RPMI7951 (cell line): ENCODE measurements at places on chromosomes 4 and X.
A peak's percentile ranks its signal among the peaks of the same experiment; 100 is the strongest.

DNA sequence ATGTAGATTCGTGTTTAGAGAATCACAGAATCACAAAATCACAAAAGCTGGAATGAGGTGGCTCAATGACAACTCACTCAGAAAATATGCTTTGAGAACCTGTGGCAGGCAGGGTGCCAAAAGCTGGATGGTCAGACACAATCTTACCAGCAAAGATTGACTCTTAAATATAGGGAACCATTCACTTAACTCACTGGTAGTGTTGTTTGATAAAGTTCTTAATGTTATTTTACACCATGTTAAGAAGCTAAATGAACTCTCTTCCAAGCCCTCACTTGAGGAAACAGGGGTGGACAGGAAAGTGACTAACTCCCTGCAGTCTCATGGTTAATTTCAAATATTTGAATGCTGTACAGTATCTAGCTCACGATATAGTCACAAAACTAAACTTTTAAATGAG lies 5.7 kb upstream of the SCOC start:
- DNase-seq, result peak; percentile 32

- DNase-seq, result no peak
Observed at GRCh38 chr4:48343035-48343434, 1.7 kb downstream of the SLAIN2 start.

DNA sequence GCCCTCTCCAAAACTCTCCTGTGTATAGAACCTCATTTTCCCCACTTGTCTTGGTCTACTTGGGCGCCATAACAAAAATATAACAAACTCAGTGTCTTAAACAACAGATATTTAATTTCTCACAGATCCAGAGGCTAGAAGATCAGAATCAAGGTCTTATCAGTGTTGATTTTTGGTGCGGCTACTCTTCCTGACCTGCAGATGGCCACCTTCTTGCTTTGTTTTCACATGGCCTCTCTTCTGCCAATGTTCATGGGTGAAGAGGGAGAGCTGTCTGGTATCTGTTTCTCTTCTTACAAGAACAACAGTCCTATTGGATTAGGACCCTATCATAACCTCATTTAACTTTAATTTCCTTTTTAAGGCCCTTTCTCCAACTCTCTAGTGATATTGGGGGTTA lies 177.3 kb downstream of the PABPC4L start:
- DNase-seq, result no peak

DNA sequence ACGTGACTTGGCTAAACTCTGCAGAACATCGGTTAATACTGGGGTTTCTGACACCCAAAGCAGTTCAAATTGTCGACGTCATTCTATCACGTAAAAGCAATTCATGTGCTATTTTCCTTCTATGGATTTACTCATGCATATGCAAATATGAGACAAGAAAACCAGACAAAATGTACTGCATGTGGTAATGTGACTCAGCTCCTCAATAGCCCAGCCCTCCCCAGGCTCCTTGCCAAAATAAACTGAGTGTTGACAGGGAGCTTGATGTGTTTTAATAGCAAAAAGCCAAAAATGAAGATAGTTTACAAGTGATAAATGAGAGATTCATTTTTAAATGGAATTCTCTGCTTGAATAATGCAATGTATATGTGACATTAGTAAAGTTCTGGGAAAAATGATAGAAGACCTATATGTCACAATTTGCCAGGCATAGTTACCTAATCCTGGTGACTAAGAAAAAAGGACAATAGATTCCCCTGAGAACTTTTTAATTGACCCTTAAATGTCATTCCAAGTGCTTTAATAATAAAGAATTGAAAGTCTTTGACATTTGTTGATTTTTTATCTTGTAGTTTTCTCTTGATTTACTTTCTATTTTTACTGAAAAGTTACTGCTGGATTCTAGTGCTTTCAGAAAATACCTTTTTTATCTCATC lies 1700.6 kb upstream of the TENM3 start:
- peak; percentile 18 for DNase-seq

- no peak for DNase-seq
Observed at GRCh38 chr4:10267066-10267465, 150.5 kb upstream of the WDR1 start.

DNA sequence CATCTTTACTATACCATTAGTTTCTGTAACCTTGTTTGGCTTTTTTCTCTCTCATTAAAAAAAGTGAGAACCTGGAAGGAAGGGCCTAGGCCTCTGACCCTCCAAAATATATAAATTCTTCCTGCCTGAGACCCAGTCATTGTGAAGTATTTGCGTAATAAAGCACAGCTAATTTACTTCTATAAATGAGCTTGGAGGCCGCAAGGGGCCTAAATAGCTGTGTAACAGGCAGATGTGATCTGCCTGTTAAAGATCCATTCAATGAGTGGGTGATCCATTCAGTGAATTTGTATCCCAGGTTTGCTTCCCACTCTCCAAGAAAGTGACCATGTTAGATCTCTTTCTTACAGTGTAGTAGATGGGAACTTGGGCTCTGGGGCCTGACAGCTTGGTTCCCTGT lies 595 bp upstream of the PYURF start:
- no peak for DNase-seq

DNA sequence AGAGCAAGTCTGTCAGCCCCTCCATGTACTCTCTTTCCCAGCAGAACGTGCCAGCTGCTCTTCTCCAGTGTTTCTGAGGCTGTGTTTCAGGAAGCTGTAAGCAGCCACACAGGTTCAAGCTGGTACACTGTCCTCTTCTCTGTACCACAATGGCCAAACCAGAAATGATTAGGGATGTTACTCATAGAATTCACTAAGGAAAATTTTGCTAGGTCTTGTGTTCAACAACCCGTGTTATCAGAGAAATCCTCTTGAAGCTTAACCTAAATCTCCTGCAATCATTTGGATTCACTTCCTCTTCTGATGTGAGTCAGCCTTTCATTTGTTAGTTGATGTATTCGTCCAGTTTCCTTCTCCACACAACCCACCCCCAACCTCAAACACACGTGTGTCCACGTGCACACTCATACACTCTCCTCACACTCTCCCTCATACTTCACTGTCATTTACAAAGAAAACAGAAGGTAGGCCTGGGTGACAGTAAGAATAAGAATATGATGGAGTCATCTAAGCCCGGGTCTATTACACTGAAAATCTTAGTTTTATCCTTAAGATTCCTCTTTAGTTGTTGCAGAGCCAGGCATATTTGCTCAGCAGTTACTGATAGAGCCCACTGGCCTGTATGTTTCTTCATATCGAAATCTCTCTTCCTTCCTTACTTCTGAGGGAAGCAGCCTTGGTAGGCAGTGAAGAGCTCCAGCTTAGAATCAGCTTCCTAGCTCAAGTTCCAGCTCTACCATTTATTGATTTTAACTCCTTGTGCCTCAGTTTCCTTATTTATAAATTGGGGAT lies 63.4 kb downstream of the DCUN1D4 start:
- DNase-seq, result no peak

GRCh38 chrX:67665583-67665982 lies 121.8 kb downstream of the AR start:
- peak; percentile 13 for DNase-seq

DNA sequence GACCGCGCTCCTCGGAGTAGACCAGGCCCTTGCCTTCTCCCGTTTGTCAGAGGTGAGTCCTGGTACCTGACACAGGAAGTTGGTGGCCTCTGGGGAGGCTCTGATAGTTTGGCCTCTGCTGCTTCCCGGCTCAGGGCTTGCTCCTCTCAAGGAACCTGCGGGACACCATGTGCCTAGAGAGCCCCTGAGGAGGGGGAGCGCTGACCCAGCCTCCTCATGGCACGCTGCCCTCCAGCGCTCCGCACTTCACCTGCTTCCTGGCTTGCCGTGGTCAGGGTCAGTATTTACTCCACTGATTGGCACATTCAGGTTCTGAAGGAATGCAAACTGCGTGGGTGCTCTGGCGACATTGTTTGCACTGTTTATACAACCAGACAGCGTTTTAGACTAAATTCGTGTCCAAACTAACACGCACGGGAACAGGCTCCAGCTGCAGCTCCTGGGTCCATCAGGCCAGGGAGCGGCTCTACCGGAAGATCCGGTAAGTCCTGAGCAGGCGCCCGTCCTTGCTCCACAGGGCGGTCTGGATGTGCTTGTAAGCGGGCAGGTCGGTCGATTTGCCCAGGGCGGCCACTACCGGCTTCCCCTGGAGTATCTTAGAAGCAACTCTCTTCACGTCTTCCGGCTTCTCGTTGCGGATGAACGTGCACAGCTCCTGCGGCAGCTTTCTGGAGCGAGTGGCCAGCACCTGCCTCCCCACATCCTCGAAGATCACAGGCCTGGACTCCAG lies 121.6 kb upstream of the GRID2 start:
- DNase-seq, result no peak

DNA sequence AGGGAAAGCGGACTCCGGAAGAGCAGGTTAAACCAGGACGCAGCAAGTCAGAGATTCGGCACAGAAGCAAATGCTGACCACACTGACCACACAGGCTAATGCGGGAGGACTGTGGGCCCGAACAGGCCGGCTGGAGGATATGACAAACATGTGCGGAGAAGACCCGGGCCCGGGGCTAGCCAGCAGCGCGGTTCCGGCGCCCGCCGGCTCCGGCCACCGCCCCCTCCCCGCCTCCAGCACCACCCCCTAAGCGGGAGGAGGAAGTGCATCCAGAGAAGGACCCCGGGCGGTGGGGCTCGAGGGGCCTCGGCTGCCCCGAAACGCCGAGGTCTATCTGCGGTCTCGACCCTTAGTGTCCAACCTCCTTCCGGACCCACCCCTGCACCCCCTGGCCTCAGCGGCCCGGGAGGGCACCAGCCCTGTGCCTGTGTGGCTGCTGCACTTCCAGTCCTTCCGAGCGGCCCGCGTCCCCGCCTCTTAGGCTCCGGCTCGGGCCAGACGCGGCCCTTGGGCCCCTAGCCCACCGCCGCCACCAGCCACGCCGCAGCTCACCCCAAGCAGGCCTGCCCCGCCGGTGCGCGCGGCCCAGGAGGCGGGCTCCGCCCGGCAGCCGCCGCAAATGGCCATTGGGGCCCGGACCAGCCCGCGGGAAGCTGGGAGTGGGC lies 2.1 kb downstream of the ELOVL6 start:
- DNase-seq, result peak; percentile 50

DNA sequence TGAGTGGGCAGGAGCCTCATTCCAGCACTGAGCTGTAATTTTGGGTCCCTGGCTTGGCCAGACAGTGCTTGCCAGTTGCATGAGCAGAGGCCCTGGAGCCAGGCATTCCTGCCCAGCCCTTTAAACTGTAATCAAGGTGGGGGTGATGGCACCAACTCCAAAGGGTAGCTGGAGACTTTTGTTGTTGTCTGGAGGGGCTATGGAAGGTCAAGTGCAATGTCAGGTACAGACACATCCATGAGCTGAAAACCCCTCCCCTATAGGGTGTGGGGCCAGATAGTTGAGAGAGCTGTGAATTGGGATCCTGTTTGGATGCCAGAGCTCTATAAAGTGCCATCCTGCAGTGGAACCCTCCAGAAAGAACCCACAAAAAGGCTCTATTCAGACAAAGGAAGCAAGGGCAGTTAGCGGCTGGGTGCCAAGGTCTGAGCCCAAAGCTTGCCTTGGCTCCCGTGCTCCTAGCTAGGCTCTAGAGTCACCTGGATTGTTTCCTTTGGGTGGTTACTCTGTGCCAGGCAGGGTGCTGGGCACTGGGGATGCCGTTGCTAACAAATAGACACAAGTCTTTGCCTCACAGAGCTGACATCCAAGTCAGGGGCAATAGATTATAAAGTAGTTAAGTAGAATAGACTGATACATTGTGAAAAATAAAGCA lies 163.0 kb downstream of the EFNB1 start:
- DNase-seq, result no peak

DNA sequence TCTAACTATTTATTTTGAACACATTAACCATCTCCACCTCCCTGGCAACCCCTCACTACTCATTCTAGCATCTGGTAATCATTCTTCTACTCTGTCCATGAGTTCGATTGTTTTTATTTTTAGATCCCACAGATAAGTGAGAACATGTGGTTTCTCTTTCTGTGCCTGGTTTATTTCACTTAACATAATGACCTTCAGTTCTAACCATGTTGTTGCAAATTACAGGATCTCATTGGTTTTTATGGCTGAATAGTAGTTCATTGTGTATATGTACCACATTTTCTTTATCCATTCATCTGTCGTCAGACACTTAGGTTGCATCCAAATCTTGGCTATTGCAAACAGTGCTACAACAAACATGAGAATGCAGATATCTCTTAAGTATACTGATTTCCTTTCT lies 33.4 kb upstream of the FAM47B start:
- DNase-seq, result peak; percentile 41

- DNase-seq, result peak; percentile 87
Observed at GRCh38 chr4:23945451-23946017, 55.7 kb upstream of the PPARGC1A start.

DNA sequence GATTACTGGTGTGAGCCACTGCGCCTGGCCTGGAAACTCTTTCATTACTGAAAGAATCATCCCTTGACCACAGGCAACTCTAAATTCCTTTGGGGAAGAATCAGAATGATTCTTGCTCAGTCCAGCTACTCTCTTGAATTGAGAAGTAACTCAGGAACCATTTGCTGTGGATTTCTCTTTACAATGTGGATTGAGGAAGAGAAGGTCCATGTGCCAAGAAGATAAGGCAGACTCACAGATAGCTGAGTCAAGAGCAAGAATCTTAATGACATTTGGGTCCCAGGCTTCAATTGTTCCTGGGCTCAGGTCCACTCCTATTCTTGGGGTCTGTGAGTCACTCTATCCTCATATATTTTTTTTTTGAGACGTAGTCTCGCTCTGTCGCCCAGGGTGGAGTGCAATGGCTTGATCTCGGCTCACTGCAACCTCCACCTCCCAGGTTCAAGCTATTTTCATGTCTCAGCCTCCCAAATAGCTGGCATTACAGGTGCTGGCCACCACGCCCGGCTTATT lies 6.2 kb upstream of the MGARP start:
- no peak for DNase-seq

DNA sequence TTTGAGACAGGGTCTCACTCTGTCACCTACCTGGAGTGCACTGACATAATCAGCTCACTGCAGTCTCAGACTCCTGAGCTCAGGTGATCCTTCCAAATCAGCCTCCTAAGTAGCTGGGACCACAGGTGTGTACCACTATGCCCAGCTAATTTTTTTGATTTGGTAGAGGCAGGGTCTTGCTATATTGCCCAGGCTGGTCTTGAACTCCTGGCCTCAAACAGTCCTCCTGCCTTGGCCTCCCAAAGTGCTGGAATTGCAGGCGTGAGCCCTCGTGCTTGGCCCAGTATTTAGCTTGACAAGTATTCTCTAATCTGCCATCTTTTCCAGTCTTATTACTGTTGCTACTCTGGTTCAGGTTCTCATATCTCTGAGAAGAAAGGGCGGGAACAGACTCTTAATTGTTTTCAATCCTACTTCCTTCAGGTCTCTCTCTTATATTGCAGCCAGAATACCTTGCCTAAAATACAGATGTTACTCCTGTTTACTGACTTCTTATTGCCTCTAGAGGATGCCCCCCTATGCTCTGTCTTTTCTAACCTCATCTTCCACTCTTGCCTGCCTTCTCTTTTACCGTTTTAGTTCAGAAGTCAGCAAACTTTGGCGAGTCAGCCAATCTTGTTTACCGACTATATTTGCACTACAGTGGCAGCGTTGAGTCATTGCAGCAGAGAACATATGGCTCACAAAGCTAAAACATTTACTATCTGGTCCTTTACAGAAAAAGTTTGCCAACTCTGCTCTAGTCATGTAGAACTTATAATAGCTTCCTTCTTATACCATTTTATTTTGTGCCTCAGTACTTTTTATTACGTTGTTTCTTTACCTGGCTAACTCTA lies 19.0 kb downstream of the MRPL1 start:
- DNase-seq, result peak; percentile 13

GRCh38 chr4:29853833-29854232 lies 866.3 kb upstream of the PCDH7 start:
- DNase-seq, result no peak
